ENCODE measurements at places on chromosomes 1 and 21.

GRCh38 chr1:87242445-87243185 lies 86.1 kb upstream of the LMO4 start:
- DNase-seq, result no peak

- no peak for DNase-seq
These were observed 39.9 kb upstream of the NFASC start for GRCh38 chr1:204830747-204831146.

DNA sequence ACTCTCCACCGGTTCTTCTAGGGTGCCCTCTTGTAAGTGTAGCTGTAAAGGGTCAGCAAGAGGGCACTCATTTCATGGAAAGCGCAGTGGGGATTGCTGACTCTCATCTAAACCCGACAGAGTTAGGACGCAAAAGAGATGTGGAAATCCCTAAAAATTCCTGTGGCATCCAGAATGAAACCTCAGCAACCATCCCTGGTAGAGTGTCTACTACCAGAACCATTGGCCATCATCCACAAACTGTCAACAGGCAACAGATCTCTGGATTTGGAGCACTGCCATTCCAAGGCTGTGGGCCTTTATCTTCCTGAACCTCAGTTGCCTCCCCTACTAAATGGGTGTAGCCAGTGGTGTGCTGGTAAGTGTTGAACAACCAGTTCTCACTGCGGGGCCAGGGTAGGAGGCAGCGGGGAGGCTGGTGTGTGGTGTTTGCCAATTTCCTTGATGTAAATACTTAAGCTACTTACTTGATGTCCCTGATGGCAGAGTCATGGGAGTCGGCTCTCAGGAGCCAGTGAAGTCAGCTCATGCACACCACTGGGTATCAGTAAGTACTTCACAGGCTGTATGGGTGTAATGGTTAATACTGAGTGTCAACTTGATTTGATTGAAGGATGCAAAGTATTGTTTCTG lies 195.8 kb downstream of the KAZN start:
- DNase-seq, result no peak

DNA sequence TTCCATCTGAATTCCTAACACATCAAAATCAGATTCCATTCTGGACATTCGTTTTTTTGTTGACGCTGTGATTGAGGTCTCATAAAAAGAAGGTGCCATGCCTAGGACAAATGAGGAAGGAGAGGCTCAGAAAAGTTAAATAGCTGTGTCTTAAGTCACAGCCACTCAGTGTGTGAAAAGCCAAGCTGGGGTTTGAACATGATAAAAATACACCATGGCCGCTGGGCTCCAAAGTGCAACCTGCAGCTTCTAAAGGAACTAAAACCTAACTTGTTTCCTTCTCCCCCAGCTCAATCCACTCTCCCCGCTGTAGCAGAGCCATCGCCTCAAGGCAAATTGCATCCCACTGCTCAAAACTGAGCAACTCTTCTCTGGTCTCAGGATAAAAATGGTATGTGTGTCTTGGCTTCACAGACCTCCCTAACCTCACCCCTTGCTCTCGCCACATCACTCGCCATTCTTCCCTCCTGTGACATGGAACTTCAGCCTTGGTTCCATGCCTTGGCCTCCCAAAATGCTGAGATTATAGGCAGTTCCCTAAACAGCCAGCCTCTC lies 22.1 kb upstream of the FAM20B start:
- no peak for DNase-seq
